Activated T-helper 17 cell treated with anti-CD3 and anti-CD28 coated beads, Interleukin-2, amount 50 U/mL, for 72 hours (primary cell): ENCODE measurements at places on chromosomes 1 and 21.
A peak's percentile ranks its signal among the peaks of the same experiment; 100 is the strongest.

DNA sequence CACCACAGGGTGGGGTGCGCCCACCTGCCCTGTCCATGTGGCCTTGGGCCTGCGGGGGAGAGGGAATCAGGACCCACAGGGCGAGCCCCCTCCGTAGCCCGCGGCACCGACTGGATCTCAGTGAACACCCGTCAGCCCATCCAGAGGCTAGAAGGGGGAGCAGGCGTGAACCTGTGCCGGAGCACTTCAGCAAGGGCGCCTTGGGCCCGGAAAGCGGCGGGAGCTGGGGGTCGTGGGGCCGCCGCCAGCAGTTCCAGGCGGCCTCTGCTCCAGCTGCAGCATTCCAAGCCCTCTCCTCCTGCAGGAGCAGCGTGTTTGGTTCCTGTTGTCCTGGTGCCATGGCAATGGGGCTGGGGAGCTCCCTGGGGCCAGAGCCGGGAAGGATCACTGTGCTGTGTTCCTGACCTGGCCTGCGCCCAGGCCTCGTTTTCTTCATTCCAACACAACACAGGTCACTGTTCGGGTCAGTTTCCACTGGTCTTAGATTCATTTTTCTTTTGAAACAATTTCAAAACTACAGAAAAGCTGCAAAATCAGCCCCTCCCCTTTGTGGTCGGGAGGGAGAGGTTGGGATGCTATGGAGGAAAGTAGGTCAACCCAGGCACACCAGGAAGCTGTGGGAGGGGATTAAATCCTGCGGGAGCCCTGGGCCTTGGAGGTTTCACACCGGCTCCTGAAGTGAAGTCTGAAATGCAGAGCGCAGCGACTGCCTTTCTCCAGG lies 18.8 kb downstream of the SLX9 start:
- ATAC-seq, result no peak

DNA sequence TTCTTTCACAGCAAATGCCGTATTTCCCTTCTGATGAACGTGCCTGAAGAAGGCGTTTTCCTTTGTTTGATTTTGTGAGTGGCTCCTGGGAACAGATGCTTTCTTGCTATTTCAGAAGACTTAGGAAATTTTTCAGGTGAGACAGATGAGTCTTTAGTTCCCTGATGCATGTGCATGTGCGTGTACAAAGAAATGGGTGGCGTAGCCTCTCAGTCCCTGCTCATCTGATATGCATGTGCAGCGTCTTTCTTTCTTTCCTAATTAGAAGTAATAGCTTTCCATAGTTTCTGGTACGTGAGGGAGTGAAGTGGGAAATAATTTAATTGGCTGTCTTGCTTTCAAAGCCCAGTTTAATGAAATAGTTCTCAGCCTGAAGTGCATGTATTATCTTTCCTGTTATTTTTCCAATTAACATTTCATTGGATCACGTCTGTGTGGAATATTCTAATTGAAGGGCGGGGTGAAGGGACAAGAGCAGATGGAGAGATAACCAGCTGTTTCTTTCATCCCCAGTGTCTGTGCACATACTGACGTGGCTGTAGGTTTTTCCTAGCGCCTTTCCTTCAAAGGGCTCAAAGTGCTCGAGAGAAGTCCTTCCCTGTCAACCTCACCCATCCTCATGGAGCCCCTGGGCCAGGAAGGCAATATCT lies 104.3 kb downstream of the FAM78B start:
- ATAC-seq, result no peak

- ATAC-seq, result peak; percentile 68
These were observed 1.8 kb upstream of the GBP5 start for GRCh38 chr1:89274411-89274857.

DNA sequence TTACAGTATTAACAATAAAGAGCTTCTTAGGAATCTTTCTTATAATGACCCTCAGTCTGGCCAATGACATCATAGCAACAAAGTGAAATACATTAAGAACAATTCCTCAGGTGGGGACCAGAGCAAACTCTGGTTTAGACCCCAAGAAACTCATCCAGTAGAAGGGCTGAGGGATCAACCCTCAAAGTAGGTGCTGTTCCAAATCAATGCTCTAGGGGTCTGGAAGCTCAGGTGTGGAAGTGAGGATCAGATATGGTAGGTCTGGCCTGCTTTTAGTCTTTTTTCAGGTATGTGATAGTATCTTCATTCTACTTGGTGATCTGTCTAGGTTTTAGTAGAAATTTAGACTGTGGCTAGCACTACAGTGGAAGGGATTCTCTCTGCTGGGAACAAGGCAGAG lies 291.7 kb downstream of the PDE4B start:
- no peak for ATAC-seq

DNA sequence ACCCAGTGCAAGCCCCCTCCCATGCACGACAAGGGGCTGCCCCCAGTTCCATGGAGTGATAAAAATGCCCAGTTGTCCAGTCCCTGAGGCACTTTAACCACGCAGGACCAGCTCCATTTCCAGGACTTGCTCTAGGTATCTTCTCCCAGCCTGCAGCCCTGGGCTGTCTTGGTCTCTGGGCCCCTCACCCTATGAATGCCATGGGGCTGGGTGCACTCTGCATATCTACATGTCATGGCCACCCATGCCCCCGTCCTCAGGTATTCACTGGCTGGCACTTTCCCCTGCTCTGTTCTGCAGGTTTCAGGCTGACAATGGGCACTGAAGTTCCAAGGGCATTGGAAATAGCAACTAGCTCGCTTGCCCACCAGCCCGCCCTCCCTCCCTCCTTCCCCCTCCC lies 19.6 kb upstream of the C1orf174 start:
- ATAC-seq, result no peak

- no peak for ATAC-seq
These were observed 83.0 kb downstream of the SPAG17 start for GRCh38 chr1:118101999-118102398.

DNA sequence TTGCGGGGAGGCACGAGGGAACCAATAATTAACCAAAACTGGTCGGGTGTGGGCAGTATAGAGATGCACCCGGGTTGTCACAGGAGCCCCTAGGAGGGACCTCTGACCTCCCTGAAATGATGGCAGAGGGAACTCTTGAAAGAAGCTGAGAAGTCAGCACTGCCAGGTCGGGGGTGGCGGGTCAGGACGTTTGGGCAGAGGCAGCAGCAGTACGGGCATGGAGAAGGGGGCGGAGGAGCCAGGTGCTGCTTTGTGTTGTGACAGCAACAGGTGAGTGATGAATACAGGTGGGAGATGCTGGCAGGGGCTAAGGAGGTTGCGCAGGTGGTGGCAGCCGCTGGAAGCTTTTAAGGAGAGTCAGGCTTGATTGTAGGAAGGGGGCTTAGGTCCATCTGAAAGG lies 11.7 kb downstream of the TNFRSF1B start:
- no peak for ATAC-seq

DNA sequence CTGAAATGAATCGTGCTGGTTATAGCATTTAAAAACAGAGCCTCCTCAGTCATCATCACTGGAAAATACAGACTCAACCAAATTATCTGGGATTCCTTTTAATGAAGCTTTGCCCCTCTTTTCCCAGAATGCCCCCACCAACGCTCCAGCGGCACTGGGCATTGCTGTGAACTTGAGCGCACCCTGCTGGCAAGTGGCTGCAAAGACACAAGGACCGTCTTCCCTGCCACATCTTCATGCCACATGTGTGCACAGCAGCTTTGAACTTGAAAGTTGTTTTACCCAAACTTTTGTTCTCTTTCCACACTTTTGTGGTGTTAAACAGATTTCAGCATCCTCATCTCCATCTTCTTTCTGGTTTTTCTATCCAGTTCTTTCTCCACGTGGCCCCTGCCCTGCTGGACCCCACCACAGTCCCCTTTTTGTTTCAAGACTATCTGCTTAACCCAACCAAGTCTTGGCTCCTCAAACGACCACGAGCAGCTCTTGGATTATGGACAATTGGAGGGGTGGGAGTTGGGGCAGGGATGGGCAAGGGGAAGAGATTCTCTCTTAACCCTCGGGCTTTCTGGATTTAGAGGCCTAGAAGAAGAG lies 12.8 kb upstream of the LMX1A start:
- peak; percentile 40 for ATAC-seq

- no peak for ATAC-seq
These were observed 1048.1 kb downstream of the BRINP3 start for GRCh38 chr1:189429610-189430009.

- ATAC-seq, result no peak
These were observed 1327.9 kb downstream of the BRINP3 start for GRCh38 chr1:189149547-189150375.

- peak; percentile 21 for ATAC-seq
These were observed 12.9 kb downstream of the CERS2 start for GRCh38 chr1:150961756-150962155.
